Osteoblast (primary cell): ENCODE measurements at places on chromosomes 12 and 14. TPM values are rescaled to one million over a fixed set of nuclear protein-coding genes. Genes with fewer than 3 reads are reported as not detected.
A peak's percentile ranks its signal among the peaks of the same experiment; 100 is the strongest.

The HVCN1 gene
- total RNA-seq: 2.1 and 2.9 TPM in 2 replicates

The B3GNT4 gene
- not detected in 2 replicates for total RNA-seq

The LALBA gene
- not detected in 2 replicates for total RNA-seq

The DHRS2 gene
- under 0.01 and 0.29 TPM in 2 replicates for total RNA-seq

DNA sequence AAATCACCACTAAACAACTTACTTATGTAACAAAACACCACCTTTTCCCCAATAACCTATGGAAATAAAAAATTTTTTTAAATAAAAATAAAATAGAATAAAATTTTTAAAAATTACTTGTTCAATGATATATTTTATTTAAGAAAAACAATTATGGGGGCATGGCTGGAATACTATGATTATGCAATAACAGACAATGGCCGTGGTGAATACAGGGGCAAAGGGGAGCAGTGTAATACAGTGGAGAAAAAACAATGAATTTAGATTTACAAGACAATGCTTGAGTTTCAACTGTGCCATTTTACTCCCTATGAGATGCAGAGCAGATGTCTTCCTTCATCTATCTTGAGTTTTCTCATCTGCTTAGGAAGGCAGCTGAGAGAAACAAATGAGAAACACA is 72.9 kb downstream of the BLTP3B start:
- no peak for DNase-seq

The KCNK10 gene
- under 0.01 TPM in 2 replicates for total RNA-seq

DNA sequence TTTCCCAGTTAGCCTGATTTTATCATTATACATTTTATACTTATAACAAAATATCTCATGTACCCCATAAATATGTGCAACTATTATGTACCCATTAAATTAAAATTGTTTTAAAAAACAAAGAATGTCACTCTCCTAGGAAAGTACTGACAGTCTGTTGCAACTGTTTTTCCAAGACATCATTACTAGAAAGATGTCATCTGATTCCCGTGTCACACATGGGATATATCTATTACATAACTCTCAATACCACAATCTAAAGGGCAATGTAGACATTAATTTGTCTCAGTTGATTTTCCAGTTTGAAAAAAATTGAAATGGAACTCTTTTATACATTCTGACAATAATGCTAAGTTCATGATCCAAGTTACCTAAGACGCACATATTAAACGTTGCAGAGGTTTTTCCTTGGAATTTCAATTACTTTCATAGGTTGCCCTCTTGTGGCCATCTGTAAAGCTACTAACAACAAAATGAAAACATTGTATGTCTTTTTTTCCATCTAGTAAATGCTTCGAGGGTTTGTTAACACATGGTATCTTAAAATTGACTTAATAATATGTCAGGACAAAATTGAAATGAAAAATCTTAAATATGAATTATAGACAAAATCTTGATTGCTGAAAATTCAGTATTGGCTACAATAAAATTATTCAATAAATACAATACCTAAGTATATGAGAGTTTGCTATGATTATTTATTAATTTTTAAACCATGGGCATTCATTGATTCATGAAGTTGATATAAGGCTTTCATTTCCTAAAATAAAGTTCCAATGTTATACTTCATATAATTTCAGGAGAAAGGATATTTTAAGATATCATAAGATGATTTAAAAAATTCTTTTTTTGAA is 131.6 kb downstream of the PPFIA2 start:
- no peak for DNase-seq

- DNase-seq: no peak
These were observed at the start of gene LUM for GRCh38 chr12:91111366-91112325. Gene LUM (minus strand): TSS chr12:91111494. CDS start chr12:91108979, 2,515 bp downstream.

- no peak for DNase-seq
These were observed 45.8 kb upstream of the BATF start for GRCh38 chr14:75476274-75476995.

The TMPRSS12 gene
- not detected in 2 replicates for total RNA-seq

DNA sequence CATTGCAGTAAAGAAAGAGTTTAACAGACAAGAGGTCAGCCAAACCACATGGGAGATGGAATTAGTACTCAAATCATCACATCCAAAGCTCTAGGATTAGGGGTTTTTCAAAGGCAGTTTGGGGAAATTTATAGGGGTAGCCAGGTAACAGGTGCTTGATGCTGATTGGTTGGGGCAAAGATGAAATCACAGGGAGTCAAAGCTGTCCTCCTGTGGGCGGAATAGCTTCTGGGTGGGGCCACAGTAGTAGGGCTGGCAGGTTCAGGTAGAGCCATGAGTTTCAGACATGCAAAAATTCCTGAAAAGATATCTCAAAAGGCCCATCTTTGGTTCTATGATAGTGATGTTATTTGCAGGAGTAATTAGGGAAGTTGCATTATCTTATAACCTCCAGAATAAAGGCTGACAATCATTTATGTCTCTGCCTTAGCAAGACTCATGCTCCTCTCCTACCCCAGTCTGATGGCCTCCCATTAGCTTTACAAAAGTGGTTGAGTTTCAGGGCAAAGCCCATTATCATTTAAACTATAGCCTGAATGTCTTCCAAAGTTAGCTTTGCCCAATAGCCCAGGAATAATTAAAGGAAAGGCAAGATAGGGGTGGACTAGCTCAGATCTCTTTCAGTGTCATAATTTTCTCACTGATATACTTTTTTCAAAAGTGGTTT is 42.1 kb upstream of the CNTN1 start:
- DNase-seq: no peak

GRCh38 chr12:97288531-97288930 is 174.1 kb upstream of the RMST start:
- DNase-seq: no peak

The TIGAR gene
- total RNA-seq: 11.2 and 11.6 TPM in 2 replicates

The C12orf56 gene
- total RNA-seq: under 0.01 and 0.36 TPM in 2 replicates

DNA sequence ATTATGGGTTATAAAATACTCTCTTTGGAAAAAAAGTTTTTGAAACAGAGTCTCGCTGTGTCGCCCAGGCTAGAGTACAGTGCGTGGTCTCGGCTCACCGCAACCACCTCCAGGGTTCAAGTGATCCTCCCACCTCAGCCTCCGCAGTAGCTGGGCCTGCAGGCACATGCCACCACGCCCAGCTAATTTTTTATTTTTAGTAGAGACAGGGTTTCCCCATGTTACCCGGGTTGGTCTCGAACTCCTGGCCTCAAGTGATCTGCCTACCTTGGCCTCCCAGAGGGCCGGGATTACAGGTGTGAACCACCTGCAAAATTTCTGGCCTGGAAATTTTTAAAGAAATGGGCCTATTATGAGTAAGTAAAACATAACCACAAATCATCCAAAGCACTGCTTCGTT is 3.8 kb downstream of the USP15 start:
- DNase-seq: no peak

DNA sequence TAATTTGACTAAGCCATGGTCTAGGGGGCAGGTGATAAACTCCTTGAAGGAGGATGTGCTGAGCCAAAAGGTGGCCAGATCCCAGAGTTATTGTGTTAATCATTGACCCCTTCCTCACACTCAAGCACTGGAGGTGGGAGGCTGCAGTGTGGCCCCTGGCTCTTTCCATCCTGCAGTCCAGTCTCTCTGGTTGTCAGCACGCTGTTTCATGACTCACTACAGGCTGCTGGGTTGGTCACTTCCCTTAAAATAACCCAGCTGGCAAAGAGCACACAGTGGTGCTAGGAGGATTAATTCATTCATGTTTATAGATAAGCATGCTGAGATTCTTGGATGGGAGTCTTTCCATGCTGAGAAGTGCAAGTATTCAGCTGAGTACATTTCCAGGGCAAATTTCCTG is 228.9 kb downstream of the ANO2 start:
- DNase-seq: no peak

The OTUB2 gene
- total RNA-seq: 1.2 and 1.4 TPM in 2 replicates

GRCh38 chr12:1793426-1794210 is 26.7 kb upstream of the LRTM2 start:
- no peak for DNase-seq

GRCh38 chr14:70188322-70188658 is 461 bp downstream of the SLC8A3 start:
- peak; percentile 88 for DNase-seq

The KRR1 gene
- 37.4 and 45.6 TPM in 2 replicates for total RNA-seq

The HSPA2 gene
- total RNA-seq: 1.8 and 4.0 TPM in 2 replicates

GRCh38 chr14:37195327-37195726 is 2.4 kb upstream of the MIPOL1 start:
- DNase-seq: peak; percentile 15

GRCh38 chr14:71320734-71321573 is 413.7 kb downstream of the PCNX1 start:
- peak; percentile 84 for DNase-seq

DNA sequence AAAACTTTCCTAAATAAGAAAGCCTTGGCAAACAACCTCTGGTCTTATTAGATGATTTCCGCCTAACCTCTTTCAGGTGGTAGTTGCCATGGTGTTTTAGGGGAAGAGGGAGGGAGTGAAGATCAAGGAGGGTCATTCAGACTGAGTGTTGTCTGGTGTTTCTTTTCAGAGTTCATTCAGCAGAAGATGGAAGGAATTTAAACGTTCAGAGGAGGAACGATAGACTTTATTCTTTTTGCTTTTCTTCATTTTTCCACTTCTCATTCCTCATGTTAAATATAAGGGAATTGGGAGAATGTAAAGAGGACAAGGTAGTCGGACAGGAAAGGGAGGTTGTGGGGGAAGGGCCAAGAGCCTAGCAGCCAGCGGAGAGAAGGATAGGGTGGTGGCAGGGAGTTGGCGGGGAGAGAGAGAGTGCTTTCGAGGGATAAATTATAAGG is 17.4 kb upstream of the SALL2 start:
- DNase-seq: no peak

The PLEKHG7 gene
- not detected in 2 replicates for total RNA-seq

- no peak for DNase-seq
These were observed 1180.6 kb downstream of the VRK1 start for GRCh38 chr14:97977651-97978261.

The TPPP2 gene
- not detected in 2 replicates for total RNA-seq

GRCh38 chr12:75823475-75823874 is 208.1 kb downstream of the PHLDA1 start:
- DNase-seq: no peak

- DNase-seq: no peak
These were observed 373.5 kb downstream of the PAWR start for GRCh38 chr12:79317179-79317847.

DNA sequence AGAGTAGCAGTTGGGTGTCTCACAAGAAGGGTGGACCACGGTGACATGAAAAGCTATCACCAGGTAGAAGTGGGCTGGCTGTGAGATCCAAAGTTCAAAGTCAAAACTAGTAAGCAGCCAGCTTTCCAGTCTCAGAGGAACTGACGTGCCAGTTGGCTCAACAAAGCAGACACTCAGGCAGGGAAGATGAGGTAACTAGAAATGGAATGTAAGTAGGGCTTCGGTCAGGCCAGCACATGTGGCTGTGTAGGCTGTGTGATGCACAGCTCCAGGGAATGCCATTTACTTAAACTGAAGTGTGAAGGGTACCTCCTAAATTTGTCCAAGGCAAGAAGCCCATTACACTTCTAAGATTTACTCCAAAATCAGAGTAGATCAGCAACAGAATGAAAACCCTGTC is 43.6 kb downstream of the PTPRR start:
- DNase-seq: no peak

DNA sequence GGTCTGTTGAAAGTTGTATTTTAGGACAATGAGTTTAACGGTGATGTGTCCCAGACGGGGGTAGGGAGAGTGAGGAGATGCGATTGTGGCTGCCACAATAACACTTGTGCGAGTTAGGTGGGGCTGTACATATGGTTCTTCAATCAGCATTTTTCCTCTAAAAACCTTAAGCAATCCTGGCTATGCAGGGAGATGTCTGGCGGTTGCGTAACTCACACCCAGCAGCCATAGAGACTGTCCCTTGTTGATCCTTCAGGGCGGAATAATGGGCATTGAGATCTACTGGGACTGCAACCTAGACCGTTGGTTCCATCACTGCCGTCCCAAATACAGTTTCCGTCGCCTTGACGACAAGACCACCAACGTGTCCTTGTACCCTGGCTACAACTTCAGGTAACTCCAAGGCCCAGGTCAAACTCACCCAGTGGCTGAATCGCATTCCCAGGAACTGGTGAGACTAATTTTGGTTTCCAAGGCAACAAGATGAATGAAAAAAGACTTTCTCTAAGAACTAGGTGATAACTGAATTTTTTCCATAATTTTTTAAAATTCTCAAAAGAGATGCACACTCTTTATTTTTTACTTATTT is 34.6 kb downstream of the P2RX7 start:
- DNase-seq: no peak

The CATSPERB gene
- total RNA-seq: not detected in 2 replicates

DNA sequence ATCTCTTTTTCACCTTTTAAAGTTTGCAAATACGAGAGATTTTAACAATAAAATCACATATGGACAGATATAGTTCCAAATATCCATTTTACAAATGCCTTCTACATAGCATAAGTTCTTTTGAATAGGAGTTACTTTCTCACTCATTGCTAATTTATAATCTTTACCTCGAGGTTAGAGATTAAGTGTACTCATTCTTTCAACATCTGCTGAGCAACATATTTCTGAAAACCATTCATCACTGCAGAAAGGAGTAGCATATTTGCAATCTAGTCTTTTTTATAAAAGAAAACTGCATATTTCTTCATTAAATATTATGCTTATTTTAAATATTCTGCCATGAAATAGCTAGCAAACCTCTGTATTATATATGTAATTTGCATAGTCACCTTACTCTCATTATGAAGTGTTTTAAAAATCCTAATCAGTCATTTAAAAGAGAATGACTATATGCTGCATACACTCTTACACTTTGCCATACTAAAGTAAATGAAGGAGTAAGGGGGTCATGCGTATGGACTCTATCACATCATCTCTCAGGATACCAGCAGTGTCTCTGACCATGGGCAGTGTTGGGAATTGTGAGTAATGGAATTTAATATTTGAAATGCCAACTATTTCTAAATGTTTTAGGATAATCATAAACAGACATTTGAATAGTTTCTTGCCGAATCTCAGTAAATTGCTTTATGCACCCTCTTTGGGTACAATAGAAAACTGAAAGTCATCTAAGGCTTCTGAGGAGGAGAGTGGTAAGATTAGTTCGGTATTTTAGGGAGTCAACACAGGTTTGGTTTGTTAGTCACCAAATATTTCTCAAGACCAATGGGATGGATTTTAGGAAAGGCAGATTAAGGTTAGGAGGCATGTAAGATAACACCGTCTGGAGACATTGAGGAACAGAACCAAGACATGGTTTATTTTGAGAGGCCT is 524.8 kb upstream of the ATP2B1 start:
- peak; percentile 8 for DNase-seq

DNA sequence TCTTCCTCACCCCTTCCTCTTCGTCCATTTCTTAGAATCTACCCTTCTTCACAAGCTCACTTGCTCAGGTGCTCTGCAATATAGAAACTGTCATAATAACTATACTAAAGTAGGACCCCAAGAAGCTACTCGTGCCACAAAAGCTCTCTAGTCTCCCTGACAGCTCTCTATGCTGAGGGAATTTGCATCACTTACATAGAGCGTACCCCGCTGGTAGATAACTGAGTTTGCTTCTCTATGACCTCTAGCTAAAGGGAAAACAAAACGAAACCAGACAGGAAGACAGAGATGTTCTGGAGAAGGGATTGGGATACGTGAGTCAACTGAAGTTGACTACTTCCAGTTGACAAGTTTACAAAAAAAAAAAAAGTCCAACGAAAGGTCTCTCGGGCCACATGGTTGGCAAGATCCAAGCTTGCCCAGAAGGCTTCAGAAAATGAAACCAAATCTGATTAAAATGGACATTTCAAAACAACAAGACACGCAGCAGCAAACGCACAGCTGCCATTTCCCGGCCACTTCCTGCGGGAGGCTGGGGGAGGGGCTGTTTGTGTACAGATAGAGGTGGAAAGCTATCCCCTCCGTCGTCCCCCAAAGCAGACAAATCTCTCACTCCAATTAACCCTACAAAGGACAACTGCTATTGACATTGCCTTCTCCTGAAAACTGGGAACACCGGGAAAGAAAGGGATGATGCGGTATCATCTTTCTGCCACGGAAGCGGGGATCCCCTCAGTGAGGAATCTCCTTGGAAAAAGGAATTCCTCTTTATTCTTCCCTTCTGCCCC is 1.3 kb downstream of the BAZ2A start:
- DNase-seq: peak; percentile 93
